ELR (cell line): ENCODE measurements at places on chromosomes 3 and 15.

DNA sequence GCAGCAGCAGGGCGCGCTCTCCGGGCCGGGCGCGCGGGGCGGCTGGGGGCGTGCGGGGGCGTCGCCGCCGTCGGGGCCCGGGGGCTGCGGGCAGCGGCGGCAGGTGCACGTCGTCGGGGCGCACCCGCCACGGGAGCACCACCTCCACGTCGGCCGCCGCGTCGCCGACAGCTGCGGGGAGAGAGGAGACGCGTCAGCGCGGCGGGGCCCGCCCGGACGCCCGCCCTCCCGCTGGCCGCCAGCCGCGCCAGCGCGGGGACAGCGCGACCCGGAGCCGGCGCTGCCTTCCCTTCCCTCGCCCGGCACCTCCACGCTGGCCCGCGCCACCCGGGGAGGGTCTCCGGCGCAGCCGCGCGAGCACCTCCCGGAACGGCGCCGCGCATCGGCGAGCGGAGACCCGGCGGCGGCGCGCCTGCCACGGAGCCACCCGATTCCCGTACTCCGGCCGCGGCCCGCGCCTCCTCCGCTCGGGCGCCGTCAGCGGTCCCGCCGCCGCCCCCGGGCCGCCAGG, 481 bp downstream of the ADAMTS17 start:
- DNase-seq: no peak

DNA sequence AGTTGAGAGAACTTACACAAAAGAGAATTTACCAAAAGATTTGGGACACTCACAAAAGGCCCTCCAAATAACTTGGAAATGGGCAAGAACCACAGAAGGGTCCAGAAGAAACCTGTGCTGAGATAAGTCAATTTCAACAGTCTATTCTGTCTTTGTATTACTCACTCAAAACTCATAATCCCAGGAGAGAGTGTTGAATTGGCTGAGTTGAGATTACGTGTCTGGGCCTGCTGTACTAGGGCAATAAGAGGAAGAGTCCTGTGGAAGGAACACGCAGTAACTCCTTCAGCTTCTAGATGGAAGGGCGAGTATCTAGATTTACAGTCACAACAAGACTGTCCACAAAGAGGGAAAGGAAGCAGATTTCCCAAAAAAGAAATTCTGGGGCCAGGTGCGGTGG, 42.5 kb upstream of the DYNC1LI1 start:
- DNase-seq: no peak

DNA sequence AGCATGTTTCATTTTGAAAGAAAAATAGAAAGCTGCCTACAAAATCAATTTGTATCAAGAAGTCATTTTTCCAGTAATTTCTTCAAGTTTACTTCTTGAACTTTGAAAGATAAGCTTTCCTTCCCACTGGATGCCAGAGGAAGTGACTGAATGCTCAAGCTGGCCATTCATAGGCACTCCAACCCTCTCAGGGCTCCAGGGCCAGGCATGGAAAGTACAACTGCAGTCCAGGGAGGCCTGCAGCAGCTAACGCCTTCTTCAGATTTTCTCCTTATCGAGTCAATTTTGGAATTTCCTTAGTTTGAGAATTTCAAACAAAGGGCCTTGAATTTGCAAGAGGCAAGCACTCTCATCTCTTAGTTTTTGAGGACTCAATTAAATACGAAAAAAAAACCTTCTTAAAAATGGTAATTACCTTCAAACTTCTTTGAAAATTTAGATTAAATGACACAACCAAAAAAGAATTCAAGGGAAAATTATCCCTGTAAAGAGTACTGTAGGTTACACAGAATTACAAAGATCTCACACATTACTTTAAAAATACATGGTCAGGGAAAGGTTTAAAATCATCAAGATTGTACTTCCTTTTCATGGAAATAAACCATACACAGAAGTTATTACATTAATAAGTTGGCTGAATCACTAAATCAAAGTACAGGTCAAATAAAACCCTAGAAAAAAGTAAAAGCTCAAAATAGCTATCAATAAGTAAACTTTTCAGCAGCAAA, 2.5 kb downstream of the UBP1 start:
- DNase-seq: peak; percentile 66

- no peak for DNase-seq
Measured at GRCh38 chr3:71219744-71220638, 363.5 kb downstream of the FOXP1 start.

DNA sequence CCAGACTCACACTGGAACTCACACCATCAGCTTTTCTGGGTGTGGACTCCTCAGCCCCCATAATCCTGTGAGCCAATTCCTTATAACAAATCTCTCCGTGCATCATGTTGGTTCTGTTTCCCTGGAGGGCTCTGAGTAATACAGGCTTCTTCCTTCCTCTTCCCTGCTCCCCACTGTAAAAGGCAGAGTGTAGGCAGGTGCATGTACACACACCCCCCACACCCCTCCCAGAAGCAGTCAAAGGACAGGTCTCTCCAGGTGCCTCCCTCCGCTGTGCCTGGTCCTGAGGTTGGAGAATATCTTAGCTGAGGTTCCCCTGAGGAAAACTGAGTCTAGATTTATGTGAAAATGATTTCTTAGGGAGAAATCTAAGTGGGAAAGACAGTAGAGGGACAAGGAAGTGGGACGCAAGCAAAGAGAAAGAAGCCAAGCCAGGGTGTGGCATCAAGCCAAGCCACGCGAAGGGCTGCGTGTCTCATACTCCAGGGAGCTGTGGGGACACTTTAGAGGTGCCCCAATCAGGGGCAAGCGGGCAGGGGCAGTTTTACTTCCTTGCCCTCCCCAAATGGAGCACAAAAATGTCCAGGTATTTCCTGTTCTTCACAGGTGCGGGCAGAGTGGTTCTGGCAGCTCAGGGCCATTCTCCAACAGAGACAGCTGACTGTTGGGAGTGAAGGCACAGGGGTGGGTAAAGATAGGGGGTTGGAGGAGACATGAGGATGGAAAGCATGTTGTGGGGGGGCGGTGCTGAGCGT, 86.6 kb downstream of the HMG20A start:
- peak; percentile 35 for DNase-seq

DNA sequence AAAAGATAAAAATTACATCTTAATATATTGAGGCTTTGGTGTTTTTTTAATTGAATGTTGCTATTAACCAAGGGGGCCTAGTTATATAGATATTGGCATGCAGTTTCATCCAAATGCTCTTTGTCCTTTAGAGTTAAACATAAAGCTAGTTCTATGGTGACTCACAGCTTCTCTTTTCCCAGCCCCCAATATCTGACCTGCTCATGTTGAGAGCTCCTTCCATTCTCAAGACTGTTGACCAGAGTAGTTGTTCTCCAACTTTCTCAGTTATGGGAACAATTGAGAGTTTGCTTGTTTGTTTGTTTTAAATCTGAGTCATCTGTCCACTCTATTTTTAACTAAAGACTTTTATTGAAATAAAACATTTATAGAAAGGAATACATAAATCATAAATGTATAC, 15.8 kb upstream of the RARB start:
- DNase-seq: peak; percentile 6

DNA sequence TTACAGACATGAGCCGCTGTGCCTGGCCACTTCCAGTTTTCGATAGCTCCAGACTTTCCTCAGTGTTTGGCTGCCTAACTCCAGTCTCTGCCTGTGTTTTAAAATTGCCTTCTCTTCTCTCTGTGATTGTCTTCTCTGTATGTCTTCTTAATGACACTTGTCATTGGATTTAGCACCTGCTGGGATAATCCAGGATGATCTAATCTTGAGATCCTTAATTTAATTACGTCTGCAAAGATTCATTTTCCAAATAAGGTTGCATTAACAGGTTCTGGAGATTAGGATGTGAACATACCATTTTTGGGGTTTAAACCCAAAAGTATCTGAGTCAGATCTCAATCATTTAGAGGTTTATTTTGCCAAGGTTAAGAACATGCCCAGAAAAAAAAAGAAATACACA, 222.2 kb upstream of the PDZRN3 start:
- DNase-seq: no peak

- no peak for DNase-seq
Measured at GRCh38 chr3:118511402-118511801, 523.2 kb downstream of the IGSF11 start.

GRCh38 chr3:16468336-16469098, 45.0 kb downstream of the RFTN1 start:
- no peak for DNase-seq

- no peak for DNase-seq
Measured at GRCh38 chr3:65262548-65262947, 574.7 kb upstream of the ADAMTS9 start.

GRCh38 chr3:174786825-174787224, 72.3 kb upstream of the NAALADL2 start:
- no peak for DNase-seq

- DNase-seq: peak; percentile 93
Measured at GRCh38 chr15:73924171-73924921, 1.9 kb upstream of the LOXL1 start.

DNA sequence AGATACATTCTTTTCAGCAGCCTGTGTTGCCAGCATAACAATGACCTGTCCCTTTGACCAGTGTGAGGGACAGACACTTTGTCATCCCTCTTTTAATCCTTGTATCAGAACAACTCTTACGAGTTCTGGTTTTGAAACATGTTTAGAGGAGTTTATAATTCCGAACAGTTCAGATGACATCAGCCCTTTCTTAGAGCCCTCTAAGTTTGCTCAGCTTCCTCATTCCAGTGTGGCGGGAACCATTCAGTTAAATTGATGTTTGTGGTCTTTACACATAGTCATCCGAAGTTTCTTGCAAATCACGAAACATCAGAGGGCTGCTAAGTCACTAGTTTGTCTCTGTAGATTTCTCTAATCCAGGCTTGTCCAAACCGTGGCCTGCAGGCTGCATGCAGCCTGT, 102.5 kb downstream of the AKAP13 start:
- peak; percentile 81 for DNase-seq

DNA sequence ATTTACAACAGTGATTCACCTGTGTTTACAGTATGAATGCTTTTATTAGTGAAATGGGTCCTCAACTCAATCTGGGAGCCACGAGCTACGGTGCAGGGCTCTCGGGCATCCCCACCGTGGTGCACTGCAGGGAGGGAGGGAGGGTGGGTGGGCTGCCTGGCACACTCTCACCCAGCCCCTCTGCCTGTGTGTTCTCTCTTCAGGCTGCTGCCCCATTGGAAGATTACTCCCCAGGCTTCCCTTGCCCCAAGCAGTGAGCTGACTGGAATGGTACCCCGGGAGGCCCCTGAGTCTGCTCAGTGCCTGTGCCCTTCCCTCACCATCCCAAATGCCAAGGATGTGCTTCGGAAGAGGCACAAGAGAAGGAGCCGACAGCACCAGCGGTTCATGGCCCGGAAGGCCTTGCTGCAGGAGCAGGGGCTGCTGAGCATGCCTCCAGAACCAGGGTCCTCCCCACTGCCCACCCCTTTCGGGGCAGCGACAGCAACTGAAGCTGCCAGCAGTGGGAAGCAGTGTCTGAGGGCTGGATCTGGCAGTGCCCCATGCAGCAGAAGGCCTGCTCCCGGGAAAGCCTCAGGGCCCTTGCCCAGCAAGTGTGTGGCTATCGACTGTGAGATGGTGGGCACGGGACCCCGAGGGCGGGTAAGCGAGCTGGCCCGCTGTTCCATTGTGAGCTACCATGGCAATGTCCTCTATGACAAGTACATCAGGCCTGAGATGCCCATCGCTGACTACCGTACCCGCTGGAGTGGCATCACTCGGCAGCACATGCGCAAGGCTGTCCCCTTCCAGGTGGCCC, 5.0 kb downstream of the AEN start:
- no peak for DNase-seq

- DNase-seq: no peak
Measured at GRCh38 chr15:47184908-47185801, 532.1 kb upstream of the SEMA6D start.

- no peak for DNase-seq
Measured at GRCh38 chr3:65361448-65361847, 673.6 kb upstream of the ADAMTS9 start.

GRCh38 chr3:4804161-4805058, 174.8 kb upstream of the BHLHE40 start:
- no peak for DNase-seq

DNA sequence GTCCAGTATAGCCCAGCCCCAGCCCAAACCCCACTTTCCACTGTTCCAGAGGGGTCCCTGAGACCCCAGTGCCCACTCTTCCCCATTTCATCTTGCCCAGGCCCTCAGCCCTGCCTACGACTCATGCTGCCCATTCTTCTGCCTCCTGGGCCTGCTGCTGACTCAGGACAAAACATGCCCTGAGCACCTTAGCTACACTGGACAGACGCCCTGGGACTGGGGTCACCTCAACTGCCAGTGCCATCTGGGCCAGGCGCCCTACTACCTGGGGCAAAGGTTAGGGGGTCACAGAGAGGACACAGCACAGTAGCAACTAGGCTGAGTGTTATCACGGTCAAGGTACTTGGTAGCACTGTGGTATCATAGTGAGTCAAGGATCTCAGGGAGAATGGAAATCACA, 2.6 kb upstream of the LAMB2 start:
- peak; percentile 11 for DNase-seq

DNA sequence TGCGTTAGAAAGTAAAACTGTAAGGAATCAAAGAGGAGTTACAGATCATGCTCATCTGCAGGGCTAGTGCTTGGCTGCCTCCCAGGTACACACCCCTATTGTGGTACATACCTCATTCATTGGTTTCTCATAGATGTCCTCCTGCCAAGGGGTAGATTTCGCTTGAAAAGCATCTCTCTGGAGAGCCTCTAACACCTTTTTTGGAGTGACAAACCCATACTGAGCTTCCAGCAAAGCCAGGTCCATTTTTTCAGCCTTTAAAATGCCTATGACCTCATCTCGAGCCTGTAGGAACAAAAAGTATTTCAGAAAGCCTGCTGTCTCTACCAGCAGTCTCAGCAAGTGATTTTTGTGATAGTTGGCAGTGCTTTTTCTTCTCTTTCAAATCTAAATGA, 112.1 kb downstream of the CMSS1 start:
- peak; percentile 13 for DNase-seq

GRCh38 chr3:60954048-60954447, 297.2 kb downstream of the FHIT start:
- no peak for DNase-seq

DNA sequence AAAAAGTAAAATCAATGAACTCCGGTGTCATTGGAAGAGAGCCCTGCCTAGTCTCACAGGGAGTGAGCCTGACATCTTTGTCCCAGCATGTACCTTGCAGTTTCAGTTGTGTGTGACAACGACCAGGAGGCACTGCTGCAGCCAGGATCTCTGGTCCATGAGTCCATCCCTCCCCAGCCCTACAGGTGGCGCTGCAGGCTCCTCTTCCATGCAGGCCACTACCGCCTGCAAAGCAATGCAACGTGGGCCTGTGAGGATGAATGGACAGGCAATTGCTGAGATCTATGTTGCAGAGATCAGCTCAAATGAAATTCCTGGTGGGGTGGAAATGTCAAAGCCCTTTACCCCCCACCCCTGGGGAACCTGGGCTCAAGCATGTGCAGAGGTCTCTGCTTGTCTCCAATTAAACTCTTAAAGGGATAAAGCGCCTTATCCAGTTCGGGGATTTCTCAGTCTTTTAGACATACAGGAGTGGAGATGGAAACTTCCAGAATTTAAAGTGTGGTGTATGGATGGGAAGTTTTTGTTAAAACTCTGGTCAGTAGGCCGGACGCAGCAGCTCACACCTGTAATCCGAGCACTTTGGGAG, 35.8 kb downstream of the TKT start:
- DNase-seq: peak; percentile 82

GRCh38 chr3:4753073-4753691, 226.1 kb upstream of the BHLHE40 start:
- no peak for DNase-seq
